Activated CD4-positive, alpha-beta T cell treated with anti-CD3 and anti-CD28 coated beads, Interleukin-2, amount 50 U/mL, for 4 hours (primary cell): ENCODE measurements at places on chromosomes 16 and 17.

- no peak for DNase-seq
Measured at GRCh38 chr17:30956764-30957374, 14.0 kb upstream of the RNF135 start.

GRCh38 chr16:35391328-35391727, 1931.9 kb downstream of the TP53TG3F start:
- no peak for DNase-seq

GRCh38 chr17:75693500-75694481, 26.7 kb downstream of the SAP30BP start:
- no peak for DNase-seq

DNA sequence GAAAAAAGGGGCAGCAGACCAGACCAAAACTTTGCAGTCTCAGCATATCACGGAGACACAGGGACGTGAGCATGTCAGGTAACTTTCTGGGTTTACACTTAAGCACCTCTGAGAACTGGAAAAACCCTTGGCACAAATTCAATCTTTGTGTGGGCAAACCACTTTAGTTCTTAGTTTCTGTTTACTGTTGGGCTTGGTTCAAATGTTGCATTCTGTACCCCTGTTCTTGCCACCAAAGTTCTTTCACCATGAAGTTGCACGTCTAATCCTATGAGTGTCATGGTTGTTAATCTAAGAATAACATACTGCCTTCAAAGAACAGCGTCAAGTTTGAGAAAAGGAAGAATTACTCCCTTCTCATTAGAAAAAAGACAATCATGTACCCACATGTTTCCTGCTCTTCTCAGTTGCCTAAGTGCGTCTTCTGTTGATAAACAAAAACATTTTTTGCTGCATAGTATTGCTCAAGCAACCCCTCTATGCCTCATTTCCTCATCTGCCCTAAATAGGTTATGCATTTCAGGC, 11.6 kb downstream of the KRT33A start:
- peak; percentile 15 for DNase-seq

DNA sequence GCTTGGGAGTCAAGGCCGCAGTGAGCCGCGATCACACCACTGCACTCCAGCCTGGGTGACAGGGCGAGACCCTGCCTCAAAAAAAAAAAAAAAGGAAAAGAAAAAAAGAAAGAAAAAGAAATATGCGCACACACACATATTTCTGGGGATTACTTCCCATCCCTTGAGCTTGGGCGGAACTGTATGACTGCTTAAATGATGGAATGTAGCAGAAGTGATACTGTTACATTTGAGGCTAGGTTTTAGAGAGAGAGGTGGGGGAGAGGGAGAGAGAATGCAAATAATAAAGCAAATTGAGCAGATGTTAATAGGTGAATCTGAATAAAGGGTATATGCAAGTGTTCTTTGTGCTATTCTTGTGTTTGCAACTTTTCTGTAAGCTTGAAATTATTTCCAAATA, 12.0 kb upstream of the USP32 start:
- DNase-seq = no peak
